ENCODE measurements at places on chromosomes 5 and 9.
A peak's percentile ranks its signal among the peaks of the same experiment; 100 is the strongest.

DNA sequence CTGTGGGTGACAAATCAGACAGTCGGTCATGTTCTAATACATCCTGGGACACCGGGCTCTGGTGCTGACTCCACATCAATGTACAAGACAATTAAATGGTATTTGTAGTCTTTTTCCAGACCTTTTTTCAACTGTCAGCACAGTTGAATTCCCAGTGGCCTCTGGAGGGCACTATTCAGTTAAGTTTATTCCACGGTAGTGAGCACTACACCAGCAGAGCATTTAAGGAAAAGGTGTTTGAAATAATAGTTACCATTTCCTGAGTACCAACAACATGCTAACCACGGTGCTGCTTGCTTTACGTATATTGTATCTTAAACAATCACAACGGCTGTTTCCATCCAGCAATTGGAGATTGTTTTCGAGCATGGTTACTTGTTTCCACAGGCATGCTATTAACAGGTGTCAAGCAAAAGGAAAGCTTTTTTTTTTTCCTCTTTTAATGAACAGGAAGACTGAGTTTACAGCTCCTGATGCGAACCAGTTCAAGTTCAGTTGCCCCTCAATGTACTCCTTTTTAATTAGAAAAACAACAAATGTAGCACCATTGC is 186.7 kb downstream of the PDZD2 start:
- DNase-seq, result peak; percentile 32

DNA sequence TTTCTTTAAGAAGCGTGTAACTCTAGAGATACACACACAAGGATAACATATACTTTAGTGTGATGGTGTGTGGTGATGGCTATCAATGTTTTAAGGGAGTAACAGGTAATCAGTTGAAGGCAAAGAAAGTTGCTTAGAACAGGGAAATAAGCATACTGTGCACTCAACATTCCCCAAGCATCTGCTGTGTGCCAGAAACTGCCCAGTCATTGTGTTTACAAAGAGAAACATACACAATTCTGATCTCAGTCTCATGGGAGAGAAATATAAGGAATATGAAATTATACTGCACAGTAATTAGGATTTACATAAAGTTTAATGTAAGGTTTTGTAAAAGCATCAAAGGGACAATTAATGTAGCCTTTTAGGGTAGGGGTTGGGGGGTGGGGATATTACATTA is 224.1 kb upstream of the TYRP1 start:
- no peak for DNase-seq

DNA sequence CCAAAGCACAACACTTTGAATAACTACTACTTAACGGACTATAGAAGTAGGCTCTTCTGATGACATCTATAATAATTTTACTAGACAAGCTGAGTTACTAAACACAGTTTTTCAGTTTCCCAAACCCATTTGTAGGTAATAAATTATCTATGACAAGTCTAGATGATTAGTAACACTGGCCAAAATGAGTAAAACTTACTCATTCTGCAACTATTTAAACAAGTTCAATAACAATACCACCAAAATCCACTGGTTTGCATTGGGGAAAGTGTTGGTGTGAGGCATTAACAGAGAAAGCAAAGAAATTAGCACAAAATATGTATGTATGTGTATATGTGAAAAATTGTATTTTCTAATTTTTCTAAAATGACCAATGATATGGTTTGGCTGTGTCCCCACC is 119.3 kb downstream of the NR2F1-AS1 start:
- DNase-seq, result no peak

- DNase-seq, result peak; percentile 74
These were observed 22.8 kb downstream of the SMIM3 start for GRCh38 chr5:150801117-150801927.

GRCh38 chr5:54227759-54228158 is 82.6 kb downstream of the ARL15 start:
- no peak for DNase-seq

- no peak for DNase-seq
These were observed 77.6 kb downstream of the CDO1 start for GRCh38 chr5:115738830-115739229.

DNA sequence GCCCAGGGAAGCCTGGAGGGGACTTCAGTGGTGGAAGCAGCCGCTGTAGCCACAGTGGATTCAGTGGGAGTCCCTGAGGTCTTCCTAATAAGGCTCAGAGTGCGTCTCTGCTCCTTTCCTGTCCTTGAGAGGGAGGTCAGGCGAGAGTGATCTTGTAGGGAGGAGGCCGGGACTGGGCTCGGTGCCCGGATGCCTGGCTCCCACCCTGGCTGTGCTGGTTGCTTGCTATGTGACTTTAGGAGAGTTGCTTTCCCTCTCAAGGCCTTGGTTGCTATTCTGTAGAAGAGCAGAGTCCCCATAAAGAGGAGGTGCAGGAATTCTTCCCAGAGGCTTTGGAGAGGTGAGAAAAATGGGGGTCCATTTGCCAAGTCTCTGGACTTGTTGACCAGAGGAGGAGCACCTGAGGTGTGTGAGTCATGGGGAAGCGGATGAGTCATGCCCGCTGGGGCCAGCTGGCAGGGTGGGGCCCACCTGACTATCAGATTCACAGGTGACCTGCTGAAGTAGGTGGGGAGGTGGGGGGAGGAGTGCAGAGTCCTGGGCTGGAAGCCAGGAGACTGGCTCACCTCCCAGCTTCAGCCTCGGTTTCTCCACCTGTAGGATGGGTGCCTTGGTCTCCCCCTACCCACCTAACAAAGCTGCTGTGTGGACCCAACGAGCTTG is 13.8 kb downstream of the GSN start:
- DNase-seq, result no peak

DNA sequence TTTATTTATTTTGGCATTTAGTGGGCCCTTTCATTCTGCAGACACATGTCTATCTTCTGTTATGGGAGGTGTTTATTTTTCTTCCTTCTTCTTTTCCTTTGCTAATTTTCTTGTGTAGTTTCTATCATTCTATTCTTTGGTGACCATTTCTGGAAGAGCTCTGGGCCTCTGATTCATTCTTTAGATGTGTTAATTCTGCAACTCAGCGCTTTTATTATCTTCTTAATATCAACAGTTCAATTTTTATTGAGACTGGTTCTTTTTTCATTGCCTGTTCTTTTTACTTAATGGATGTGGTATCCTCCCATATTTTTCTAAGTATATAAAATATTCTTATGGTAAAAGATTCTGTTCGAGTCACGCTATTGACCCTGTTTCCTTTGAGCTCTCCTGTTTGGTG is 112.0 kb downstream of the HSPA4 start:
- no peak for DNase-seq

DNA sequence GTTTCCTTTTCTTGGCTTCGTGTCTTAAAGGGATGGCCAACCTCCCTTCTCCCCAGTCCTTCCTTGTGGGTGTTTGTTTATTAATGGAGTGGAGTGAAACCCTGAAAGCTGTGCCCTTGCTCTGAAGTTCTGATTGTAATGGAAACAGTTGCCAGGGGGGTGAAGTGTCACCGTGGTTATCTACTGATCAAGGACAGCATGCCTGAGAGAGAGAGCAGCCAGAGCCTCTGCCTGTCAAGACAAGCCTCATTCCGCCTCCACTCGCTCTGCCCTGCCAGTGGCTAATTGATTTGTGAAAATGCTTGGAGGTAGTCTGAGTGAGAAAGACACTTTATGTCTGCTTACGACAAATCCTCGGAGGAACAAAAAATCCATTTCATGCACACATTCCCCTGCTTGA is 143.7 kb upstream of the SLC30A5 start:
- DNase-seq, result no peak

DNA sequence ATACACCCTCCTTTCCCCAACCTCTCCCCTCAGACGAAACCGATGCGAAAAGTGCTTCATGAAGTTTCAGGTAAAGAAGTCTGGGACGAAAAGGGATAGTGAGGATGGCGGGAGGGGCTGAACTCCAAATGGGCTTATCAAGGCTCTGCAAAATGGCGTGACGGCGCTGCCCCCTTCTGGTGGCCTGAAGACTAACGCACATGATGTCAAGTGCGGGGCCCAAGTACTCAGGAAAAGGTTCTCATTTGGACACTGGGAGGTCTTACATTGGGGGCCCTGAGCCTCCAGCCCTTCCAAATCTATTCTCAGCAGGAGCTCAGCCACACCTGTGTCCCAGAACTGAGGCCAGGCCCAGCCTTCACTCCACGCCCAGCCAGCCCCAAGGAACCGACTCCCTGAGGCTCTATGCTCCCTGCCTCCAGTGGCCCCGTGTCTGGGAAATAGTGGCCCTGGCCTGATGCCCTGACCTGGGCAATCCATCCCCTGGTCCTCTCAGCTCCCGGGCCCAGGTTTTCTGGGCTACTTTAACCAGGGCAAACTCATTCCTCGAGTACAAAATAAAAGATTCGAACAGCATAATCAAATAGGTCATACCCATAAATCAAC is 119.9 kb downstream of the KCNIP1 start:
- DNase-seq, result peak; percentile 17

- DNase-seq, result no peak
These were observed 220.8 kb upstream of the RFX3 start for GRCh38 chr9:3746296-3747275.

- DNase-seq, result no peak
These were observed 31.9 kb downstream of the SH3TC2 start for GRCh38 chr5:149030838-149031397.

GRCh38 chr9:130196643-130197042 is 24.4 kb downstream of the NCS1 start:
- no peak for DNase-seq

DNA sequence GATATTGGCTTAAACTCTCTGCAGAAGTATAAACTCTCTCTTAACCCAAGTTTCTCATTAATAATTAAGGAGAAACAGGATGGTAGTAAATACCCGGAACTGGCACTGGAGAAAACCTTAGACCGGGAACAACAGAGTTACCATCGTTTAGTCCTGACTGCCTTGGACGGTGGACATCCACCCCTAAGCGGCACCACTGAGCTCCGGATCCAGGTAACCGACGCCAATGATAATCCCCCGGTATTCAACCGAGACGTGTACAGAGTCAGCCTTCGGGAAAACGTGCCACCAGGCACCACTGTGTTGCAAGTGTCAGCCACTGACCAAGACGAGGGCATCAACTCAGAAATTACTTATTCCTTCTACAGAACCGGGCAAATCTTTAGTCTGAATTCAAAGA is 861 bp downstream of the PCDHGB5 start:
- DNase-seq, result no peak

DNA sequence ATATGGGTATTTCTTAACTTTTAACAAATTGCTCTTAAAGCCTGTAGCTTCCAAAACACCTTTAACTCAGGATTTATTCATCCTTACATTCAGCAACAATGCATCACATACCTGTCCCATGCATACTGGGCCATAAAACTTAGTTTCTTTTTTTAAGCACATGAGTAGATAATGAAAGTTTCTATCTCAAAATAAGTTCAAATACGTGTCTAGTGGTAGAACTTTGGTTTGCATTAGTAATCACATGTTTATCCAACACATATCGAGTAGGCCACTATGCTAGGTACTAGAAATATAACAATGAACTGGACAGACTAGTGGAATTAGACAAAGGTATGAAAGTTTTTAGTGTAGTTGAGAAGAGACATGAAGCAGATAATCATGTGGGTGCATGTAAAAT is 99.6 kb downstream of the DOCK2 start:
- no peak for DNase-seq

DNA sequence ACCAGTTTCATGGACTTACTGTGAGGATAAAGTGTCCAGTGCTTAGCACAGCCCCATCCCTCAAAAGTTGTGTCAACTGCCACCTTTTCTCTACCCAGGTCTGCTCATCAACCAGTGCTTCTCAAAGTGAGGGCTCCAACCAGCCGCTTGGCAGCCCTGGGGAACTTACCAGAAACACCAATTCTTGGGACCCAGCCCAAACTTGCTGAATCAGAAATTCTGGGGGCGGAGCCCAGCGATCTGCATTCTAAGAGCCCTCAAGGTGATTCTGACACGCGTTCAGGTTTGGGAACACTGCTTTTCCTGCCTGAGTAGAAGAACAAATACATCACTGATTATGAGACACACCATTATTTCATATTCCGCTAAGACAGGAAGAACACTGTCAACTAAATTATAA is 132.0 kb downstream of the NSG2 start:
- DNase-seq, result no peak

DNA sequence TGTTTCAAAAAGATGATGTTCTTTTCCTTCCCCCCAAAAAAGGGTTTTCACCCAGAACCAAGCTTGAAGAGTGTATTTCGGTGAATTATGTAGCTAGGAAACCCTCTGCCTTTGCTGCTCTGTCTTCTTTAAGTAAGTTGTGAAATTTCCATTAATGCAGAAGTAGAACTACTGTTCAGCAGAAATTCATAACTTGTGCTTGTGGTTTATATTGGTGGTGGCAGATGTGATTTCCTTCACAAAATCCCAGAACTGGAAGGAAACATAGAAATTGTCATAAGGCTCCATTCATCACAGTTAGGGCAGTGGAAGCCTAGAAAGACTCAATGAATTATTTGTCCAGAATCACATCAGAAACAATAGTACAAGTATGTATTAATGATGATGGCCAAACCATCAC is 42.1 kb upstream of the DAB2 start:
- peak; percentile 49 for DNase-seq

- no peak for DNase-seq
These were observed 81.6 kb downstream of the TLE1 start for GRCh38 chr9:81607593-81608288.

DNA sequence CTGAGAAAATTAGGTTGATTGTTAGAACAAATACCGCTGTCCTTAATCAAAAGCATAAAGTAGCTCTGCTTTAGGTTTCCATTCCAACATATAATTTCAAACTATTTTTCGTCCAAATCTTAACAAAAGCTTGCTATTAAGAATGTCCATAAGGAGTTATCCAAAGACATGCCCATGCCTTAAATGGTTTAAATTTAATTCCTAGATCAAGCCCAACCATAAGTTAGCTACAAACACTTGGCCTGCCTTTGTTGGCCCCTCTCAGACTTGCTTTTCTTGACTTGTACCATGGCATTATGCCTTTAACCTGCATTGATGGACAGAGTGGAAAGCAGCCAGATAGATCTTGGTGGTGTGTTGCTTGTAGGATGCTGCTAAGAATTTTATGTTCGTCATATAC is 8.8 kb downstream of the GARNL3 start:
- no peak for DNase-seq

GRCh38 chr5:126368239-126368812 is 54.9 kb upstream of the GRAMD2B start:
- DNase-seq, result no peak

GRCh38 chr5:4188704-4189103 is 593.1 kb downstream of the IRX1 start:
- no peak for DNase-seq

DNA sequence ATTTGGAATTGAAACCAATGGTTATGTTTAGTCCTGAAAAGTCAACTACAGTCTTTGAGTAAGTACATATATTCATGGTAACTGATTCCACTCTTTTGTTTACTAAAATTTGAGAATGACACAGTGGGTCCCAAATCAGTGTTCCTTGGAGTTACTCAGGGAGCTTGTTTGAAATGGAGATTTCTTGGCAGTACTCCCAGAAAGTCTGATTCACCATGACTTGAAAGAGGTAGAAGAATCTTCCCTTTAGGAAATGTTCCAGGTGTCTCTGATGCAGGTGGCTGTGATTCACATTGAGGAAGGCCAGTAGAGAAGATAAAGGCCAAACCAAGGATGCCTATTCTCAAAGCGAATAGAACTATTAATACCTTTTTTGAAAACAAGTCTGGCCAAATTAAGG is 1078.3 kb downstream of the CDH12 start:
- no peak for DNase-seq

- DNase-seq, result no peak
These were observed 134.7 kb upstream of the PTPN3 start for GRCh38 chr9:109632817-109633216.
